ENCODE measurements at places on chromosomes 13 and 19. TPM values are rescaled to one million over a fixed set of nuclear protein-coding genes. Genes with fewer than 3 reads are reported as not detected.

The SOHLH2 gene
- 1.9 TPM for total RNA-seq

The BBC3 gene
- total RNA-seq, result 8.1 TPM

The BEST2 gene
- total RNA-seq, result 0.55 TPM

The IFNL4 gene
- not detected for total RNA-seq

The ASF1B gene
- 8.1 TPM for total RNA-seq

The CD37 gene
- 4.7 TPM for total RNA-seq

The SIAH3 gene
- total RNA-seq, result 1.0 TPM

The COL5A3 gene
- 31.9 TPM for total RNA-seq

The IFI30 gene
- total RNA-seq, result 5.8 TPM

The CTXN1 gene
- 10.9 TPM for total RNA-seq

The LRG1 gene
- 0.99 TPM for total RNA-seq

The TLE6 gene
- 5.2 TPM for total RNA-seq

The GPC5 gene
- 31.8 TPM for total RNA-seq

The KLK5 gene
- 0.66 TPM for total RNA-seq

The PEAK3 gene
- 0.44 TPM for total RNA-seq

The CYP4F3 gene
- 0.71 TPM for total RNA-seq

Measured in camera-type eye (tissue), 1 donor.